ENCODE measurements at places on chromosomes 6 and 20. TPM values are rescaled to one million over a fixed set of nuclear protein-coding genes. Genes with fewer than 3 reads are reported as not detected.

FAM50B gene
- total RNA-seq = 11.0 TPM

CLDN20 gene
- total RNA-seq = not detected

COL9A1 gene
- total RNA-seq = not detected

CLPSL1 gene
- total RNA-seq = not detected

GPR6 gene
- not detected for total RNA-seq

PLA2G7 gene
- 0.13 TPM for total RNA-seq

ETV7 gene
- under 0.01 TPM for total RNA-seq

MPC1 gene
- 41.1 TPM for total RNA-seq

BANF2 gene
- total RNA-seq = not detected

BIRC7 gene
- 0.06 TPM for total RNA-seq

HLA-DMB gene
- total RNA-seq = not detected

CEP162 gene
- 4.6 TPM for total RNA-seq
